ENCODE measurements at places on chromosomes 6 and 20. TPM values are rescaled to one million over a fixed set of nuclear protein-coding genes. Genes with fewer than 3 reads are reported as not detected.

GRCh38 chr6:48713612-48714011, 602.6 kb upstream of the PTCHD4 start:
- no peak for DNase-seq

DNA sequence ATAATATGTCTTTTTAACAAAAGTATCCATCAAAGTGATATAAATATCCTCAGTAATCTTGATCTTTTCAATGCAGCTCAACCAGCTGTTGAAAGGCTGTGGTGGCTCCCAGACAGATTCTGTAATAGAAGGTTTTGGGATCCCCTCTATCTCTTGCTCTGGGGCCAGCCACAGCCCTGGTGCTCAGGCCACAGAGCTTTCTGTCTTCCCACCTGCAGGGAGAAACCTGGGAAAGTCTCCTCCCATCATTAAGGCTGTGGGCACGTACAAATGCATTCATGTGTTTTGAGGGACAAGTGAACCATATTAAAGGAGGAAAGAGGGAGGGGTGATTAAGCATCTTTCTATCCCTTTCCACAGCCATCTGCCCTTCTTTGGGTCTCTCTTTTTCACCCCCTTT, 183.1 kb downstream of the PRDM13 start:
- DNase-seq = no peak

DNA sequence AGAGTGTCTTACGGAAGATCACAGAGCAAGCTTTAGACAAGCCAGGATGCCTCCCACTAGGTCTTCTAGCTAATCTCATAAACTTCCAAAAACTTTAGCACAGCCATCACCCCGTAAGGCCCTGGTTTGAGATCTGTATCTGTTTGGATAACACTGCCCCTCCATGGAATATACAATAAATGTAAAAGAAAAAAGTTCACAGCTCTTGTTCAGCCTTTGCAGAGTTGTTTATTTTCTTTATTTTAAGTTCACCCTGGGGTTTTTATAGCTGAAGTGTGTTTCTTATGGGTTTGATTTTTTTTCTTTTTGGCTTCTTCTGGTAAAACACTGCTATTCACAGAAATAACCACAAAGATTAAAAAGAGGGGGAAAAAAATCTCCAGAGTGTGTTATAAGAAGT, 125.6 kb downstream of the EYA2 start:
- peak; percentile 69 for DNase-seq

DNA sequence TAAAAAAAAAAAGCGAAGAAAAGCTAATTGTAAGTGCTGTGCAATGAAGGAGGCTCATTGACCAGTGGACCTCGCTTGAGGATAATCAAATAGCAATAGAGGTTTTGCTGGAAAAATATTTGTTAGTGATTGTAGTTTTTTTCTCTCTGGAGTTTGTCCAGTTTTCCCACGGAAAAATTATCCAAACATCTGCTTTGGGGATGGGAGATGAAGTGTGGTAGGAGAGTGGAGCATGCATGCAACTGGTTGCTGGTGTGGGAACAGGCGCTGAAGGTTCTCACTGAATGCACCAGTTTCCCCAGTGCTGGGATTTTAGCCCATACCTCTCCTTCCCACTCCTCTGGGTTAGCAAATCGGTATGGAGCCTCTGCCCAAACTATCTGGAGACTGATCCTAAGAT, 281.7 kb upstream of the TAB2 start:
- no peak for DNase-seq

DNA sequence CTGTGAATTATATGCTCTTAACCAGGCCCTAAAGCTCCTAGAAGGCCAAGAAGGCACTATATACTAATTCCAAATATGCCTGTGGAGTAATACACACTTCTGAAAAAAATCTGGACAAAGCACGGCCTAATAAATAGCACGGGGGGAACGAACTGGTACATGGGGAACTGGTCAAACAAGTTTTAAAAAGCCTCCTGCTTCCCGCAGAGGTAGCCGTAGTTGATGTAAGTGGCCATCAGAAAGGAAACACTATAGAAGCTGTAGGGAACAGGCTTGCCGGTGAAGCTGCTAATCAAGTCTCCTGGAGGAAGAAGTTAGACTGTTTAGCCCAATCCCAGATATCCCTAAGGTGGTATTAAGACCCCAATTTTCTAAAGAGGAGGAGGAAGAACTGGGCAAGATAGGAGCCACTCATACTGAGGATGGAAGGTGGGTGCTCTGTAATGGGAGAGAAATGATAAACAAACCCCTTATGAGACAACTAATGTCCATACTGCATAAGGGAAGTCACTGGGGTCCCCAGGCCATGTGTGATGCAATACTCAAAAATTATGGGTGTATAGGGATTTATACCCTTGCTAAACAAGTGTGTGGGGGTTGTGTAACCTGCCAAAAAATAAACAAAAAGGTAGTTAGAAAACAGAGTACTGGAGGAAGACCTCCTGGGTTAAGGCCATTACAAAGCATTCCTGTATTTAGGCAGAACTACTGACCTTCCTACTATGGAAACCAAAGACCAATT, 27.1 kb upstream of the ZNF318 start:
- no peak for DNase-seq

- no peak for DNase-seq
Measured at GRCh38 chr6:7938562-7939183, 28.1 kb upstream of the TXNDC5 start.

GRCh38 chr20:25549843-25550477, 35.4 kb downstream of the NINL start:
- peak; percentile 79 for DNase-seq

ZC2HC1B gene
- total RNA-seq = not detected

DNA sequence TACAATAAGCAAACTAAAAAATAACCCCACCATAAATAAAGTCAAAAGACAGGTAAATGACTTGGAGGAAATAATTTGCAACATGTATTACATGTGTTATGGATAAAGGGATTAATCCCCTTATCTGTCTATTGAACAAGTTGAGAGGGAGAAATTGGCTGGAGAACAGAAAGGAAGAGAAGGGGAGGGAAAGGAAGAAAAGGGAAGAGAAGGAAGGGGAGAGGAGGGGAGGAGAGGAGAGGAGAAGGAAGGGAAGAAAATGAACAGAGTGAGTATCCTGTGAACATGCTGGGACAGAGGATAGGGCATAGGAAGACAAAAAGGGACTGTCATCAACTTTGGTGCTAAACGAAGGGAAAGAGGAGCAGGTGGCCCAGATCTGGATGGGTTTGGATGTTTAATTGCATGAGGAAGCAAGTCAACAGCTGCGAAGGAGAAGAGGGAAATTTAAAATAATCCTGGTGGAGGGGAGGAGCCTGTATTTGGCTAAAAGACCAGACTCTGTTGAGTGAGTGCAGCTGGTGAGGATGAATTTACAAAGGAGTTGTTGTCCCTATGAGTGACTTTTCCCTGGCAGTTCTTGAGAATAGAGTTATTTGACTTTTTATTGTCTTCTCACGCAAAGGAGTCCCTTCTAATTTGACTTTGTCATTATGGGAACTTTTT, 14.2 kb upstream of the SHLD1 start:
- DNase-seq = peak; percentile 49

ADGRF5 gene
- total RNA-seq = not detected

GRCh38 chr6:82257088-82257774, 9.7 kb upstream of the IBTK start:
- no peak for DNase-seq

- DNase-seq = no peak
Measured at GRCh38 chr6:141077355-141078333, 1055.1 kb upstream of the GJE1 start.

- peak; percentile 14 for DNase-seq
Measured at GRCh38 chr20:41664584-41664983, 46.4 kb upstream of the CHD6 start.

- no peak for DNase-seq
Measured at GRCh38 chr20:58695084-58695722, 2.6 kb downstream of the NPEPL1 start.

SLC32A1 gene
- not detected for total RNA-seq

LRP11 gene
- total RNA-seq = 74.7 TPM

DNA sequence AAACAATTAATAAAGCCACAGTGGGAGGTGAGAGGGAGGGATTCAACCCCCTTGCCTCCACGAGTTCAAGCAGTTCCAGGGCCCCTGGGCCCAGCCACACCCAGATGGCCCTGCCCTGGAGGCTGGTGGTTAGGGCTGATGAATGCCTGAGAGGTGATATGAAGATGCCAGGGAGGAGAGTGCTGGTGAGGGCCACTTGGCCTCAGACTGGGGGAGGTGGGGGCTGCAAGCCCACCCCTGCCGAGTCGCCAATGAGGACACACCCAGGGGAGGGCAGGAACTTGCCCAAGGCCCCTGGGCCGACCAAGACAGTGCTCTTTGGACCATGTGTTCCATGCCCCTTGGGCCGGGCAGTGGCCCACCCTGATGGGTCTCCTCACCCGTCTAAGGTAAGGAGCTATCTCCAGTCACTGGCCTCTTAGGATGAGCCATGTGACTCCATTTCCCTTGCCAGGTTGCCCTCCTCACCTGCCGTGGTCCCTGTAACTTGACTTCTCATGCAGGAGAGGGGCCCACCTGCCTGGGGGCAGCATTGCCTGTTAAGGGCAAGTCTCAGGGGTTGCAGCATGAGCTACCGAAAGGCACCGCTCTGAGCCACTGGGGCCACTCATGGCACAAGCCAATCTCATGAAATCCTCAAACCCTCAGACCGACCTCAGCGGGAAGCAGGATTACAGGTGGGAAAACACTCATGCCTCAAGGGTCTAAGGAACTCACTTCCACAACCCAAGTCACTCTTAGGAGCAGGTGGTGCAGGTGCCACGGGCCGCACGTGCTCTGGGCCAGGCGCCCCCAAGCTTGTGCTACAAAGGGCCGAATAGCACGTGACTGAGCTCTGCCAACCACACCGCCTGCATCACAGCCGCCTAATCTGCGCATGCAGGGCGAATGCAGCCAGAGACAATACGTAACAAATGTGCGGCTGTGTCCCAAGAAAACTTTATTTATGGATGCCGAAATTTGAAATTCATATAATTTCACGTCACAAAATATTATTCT, 147.4 kb upstream of the MLN start:
- DNase-seq = no peak

MCCD1 gene
- total RNA-seq = not detected

GRCh38 chr20:2300420-2300819, 4.6 kb downstream of the TGM3 start:
- no peak for DNase-seq

HTR1E gene
- not detected for total RNA-seq

GRCh38 chr20:1937316-1937976, 42.2 kb downstream of the SIRPA start:
- DNase-seq = no peak

DNA sequence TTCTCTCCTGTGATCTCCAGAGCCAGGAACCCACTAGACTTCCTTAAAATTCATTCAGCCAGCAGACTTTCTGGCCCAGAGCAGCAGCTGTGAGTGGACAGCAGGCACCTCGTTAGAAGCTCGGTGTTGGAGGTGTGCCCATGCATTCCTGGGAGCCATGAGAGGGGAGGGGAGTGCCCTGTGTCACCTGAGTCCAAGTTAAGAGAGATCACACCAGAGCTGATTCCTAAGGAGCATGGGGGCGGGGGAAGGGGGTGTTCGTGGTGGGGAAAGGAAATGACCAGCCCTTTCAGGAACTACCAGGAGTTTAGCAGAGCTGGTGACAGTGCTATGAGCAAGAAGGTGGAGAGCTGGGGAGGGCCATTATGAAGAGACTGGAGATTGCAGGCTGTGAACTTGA, 46.9 kb downstream of the GFRA4 start:
- DNase-seq = peak; percentile 50

DNA sequence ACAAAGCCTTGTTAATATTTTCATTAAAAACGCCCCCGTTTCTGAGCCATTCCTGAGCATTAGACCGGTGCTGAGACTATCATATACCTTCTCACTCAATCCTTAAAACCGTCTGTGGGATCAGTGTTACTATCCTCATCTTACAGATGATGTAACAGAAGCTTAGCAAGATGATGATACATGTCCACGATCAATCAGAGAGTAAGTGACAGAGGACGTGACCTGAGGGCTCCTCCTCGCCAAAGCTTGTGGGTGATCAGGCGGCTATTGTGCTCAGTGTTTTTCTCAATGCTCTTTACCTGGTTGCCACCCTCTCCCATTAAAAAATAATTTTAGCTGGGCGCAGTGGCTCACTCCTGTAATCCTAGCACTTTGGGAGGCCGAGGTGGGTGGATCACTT, 113.1 kb downstream of the MTHFD1L start:
- no peak for DNase-seq

DNA sequence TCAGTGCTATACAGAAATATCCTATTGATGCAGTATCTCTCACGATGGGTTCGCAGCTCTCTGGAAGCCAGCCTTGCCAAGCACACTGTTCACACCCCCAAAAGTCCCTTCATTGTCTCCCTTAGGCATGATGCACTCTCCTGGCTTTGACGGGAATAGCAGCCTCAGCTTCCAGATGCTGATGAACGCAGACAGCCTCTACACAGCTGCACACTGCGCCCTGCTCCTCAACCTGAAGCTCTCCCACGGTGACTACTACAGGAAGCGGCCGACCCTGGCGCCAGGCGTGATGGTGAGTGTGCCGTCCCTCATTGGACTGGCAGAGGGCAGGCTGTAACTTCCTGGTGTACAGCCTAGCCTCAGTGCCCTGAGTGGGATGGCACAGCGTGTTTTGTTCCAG, 60.0 kb upstream of the PBOV1 start:
- DNase-seq = peak; percentile 2

DNA sequence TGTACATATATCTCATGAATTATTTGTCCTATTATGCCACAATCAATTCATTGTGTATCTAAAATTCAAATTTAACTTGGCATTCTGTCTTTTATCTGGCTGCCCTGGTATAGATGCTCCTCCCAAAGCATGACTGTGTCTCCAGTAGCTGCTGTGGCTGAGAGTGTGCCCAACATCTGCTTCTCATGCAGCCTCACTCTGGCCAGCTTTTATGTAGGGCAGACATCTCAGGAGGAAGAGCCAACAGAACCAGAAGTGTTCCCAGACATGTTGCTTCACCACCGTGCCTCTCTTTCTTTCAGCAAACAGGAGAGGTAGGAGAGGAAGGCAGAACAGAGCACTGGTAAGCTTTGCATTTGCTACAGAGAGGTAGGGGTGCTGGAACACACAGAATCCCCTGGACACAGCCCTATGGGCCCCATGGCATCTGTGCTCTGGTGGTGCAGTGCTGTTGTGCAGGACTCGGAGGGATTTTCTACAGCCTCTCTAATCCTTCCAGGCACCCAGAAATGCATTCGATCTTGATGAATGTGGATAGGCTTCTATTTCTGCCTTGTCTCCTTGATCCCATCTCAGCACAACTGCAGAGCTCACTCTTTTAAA, 637.1 kb downstream of the UTRN start:
- DNase-seq = peak; percentile 42

SHLD1 gene
- total RNA-seq = 1.9 TPM

GRCh38 chr6:16496991-16497801, 258.8 kb downstream of the GMPR start:
- DNase-seq = peak; percentile 52

PKIB gene
- total RNA-seq = 13.1 TPM

CDC25B gene
- total RNA-seq = 14.5 TPM

LHFPL5 gene
- total RNA-seq = not detected

ADGB gene
- total RNA-seq = not detected

TCF21 gene
- total RNA-seq = 6.6 TPM

PRDM13 gene
- not detected for total RNA-seq

Data from IMR-90 (cell line).